ENCODE measurements at places on chromosomes 1 and 21. TPM values are rescaled to one million over a fixed set of nuclear protein-coding genes. Genes with fewer than 3 reads are reported as not detected.
A peak's percentile ranks its signal among the peaks of the same experiment; 100 is the strongest.

DNA sequence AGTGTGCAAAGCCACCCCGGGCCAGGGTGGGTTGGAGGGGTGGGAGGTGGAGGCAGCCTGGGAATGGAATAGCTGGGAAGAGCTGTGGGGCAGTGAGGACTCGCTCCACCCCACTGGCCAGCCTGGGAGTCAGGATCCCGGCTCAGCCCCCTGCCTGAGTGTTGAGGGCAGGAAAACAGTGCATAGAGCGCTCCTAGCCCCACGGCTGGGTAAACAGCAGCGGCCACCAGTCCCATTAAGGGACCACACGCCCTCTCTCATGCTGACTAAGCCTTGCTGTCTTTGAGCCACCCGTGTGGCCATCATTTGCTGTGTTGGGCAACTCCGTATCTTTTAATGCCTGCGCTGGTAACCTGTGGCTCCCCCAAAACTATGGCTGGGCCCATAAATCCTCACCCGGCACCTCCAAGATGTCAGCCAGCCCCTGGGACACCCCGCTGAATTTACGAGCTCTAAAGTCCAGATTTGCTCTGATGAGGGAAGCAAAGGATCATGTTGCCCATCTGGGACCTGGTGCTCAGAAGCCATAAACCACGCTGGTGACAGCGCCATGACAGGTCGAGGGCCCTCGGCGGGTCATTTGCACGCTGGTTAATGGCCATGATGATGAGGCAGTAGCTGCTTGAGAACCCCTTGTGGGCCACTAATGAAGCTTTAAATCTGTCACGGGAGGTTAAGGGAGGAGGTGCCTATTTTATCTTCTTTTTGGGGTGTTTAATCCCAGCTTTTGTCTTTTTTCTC lies 34.9 kb downstream of the SYF2 start:
- no peak for DNase-seq
- H3K27ac ChIP-seq, result no peak overlapping the region

DNA sequence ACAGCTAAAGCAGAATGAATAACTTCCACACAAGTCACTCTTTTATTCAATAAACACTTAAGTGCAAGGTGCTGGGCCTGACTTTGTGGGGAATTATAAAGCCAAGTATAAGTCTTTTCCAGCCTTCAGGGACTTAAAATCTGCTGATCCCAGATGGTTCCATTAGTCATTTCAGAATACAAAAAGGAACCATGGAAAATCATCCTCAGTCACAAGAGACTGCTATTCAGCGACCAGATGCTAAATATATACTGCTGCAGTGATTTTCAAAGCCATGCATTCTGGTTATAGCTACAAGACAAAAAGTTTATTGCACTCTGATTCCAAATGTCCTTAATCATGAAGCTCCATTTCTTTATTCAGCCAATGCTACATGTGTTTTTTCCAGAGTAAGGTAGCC lies 25.7 kb downstream of the GLMN start:
- no peak overlapping the region for H3K4me3 ChIP-seq
- no peak overlapping the region for H3K27ac ChIP-seq
- peaks cover 4% of the 10 kb centered on the region for H3K36me3 ChIP-seq
- no peaks in the 10 kb centered on the region for H3K27me3 ChIP-seq
- DNase-seq, result no peak

GRCh38 chr1:20366463-20367115 lies 75.9 kb downstream of the VWA5B1 start:
- H3K27ac ChIP-seq, result no peak overlapping the region
- H3K27me3 ChIP-seq, result peaks cover 17% of the 10 kb centered on the region
- H3K4me3 ChIP-seq, result peak overlapping the region; percentile 80
- no peaks in the 10 kb centered on the region for H3K4me1 ChIP-seq

- H3K4me1 ChIP-seq, result no peaks in the 10 kb centered on the region
- H3K27me3 ChIP-seq, result no peaks in the 10 kb centered on the region
- no peak for DNase-seq
- no peak overlapping the region for H3K27ac ChIP-seq
These were observed 39.7 kb downstream of the NEK2 start for GRCh38 chr1:211635597-211636205.

DNA sequence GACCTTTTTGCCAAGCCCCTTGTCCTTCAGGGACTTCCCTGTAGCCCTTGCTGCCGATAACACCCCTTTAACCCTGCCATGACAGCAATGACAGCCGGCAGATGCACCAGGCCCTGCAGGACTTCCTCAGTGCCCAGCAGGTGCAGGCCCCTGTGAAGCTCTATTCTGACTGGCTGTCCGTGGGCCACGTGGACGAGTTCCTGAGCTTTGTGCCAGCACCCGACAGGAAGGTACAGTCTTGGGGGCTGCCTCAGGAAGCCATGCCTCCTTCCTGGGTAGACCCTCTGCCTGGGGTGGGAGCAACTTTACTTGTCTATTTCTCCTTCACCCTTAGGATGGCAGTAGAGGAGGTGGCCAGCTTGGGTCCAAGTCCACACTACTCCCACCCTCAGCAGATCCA lies 16.1 kb upstream of the PADI6 start:
- H3K27me3 ChIP-seq, result no peaks in the 10 kb centered on the region
- DNase-seq, result peak; percentile 26
- no peak overlapping the region for H3K27ac ChIP-seq
- H3K4me3 ChIP-seq, result no peak overlapping the region

GRCh38 chr1:172142324-172142723 lies 278.2 kb upstream of the C1orf105 start:
- no peaks in the 10 kb centered on the region for H3K36me3 ChIP-seq
- H3K4me1 ChIP-seq, result no peaks in the 10 kb centered on the region
- DNase-seq, result no peak
- no peak overlapping the region for H3K4me3 ChIP-seq
- H3K27me3 ChIP-seq, result no peaks in the 10 kb centered on the region

DNA sequence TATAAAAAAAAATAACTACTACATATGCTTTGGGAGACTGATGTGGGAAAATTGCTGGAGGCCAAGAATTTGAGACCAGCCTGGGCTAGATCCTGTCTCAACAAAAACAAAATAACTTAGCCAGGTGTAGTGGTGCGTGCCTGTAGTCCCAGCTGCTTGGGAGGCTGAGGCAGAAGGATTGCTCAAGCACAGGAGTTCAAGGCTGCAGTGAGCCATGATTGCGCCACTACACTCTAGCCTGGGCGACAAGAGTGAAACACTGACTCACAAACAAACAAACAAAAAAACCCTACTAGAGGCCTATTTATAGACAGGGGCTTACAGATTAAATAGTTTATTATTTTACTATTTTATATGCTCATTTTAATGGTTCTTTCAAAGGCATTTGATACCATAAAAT lies 80.0 kb downstream of the LHX4 start:
- peaks cover 2% of the 10 kb centered on the region for H3K4me1 ChIP-seq
- no peak for DNase-seq
- H3K4me3 ChIP-seq, result no peak overlapping the region
- no peaks in the 10 kb centered on the region for H3K36me3 ChIP-seq
- H3K27me3 ChIP-seq, result no peaks in the 10 kb centered on the region

GRCh38 chr21:45011426-45011825 lies 63.0 kb upstream of the ADARB1 start:
- no peaks in the 10 kb centered on the region for H3K27me3 ChIP-seq
- H3K27ac ChIP-seq, result no peak overlapping the region
- H3K4me1 ChIP-seq, result no peaks in the 10 kb centered on the region
- no peak for DNase-seq
- H3K36me3 ChIP-seq, result no peaks in the 10 kb centered on the region

GRCh38 chr1:59062743-59063142 lies 234.2 kb upstream of the FGGY start:
- peak overlapping the region; percentile 37 for H3K27ac ChIP-seq
- no peak overlapping the region for H3K4me3 ChIP-seq
- H3K4me1 ChIP-seq, result peaks cover 21% of the 10 kb centered on the region
- no peak for DNase-seq
- H3K36me3 ChIP-seq, result no peaks in the 10 kb centered on the region

DNA sequence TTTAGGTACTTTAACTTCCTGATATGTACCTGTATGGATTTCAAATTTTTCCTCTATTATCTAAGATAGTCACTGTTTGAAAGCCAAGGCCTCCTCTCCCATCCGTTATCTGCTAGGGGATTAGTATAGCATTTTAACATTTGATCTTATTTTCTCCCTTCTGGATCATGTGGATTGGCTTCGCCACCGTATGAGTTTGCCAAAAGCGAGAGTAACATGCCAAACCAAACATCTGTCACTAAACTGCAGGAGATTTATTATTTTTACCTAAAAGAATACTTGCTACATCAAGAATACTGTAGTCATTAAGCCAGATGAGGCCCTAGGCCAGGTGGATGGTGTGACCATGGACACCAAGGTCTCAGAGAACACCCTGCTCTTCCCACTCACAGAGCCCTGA lies 28.5 kb upstream of the EEIG2 start:
- H3K4me3 ChIP-seq, result no peak overlapping the region
- no peaks in the 10 kb centered on the region for H3K4me1 ChIP-seq
- H3K27me3 ChIP-seq, result no peaks in the 10 kb centered on the region
- H3K36me3 ChIP-seq, result peaks cover 4% of the 10 kb centered on the region
- no peak for DNase-seq
- H3K27ac ChIP-seq, result no peak overlapping the region

DNA sequence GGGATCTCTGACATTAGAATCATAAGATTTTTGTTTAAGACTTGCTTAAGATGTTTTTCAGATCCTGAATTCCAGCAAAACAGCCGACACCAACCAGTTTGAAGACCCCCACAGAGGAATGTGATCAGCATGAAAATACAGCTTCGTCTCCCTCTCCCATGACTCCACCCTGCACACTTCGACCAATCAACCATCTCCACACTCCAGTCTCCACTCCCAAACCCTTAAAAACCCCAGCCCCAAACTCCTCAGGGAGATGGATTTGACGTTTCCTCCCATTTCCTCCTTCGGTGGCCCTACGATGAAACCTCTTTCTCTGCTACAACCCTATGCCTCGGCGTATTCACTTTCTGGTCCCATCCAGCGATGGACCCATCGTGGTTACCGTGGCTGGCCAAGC lies 30.1 kb upstream of the KIF26B start:
- no peak for DNase-seq
- H3K27me3 ChIP-seq, result no peaks in the 10 kb centered on the region
- peaks cover 2% of the 10 kb centered on the region for H3K36me3 ChIP-seq
- peaks cover 3% of the 10 kb centered on the region for H3K4me1 ChIP-seq
- no peak overlapping the region for H3K4me3 ChIP-seq

GRCh38 chr1:66058558-66058957 lies 265.9 kb downstream of the PDE4B start:
- no peaks in the 10 kb centered on the region for H3K27me3 ChIP-seq
- H3K4me3 ChIP-seq, result no peak overlapping the region
- DNase-seq, result no peak

DNA sequence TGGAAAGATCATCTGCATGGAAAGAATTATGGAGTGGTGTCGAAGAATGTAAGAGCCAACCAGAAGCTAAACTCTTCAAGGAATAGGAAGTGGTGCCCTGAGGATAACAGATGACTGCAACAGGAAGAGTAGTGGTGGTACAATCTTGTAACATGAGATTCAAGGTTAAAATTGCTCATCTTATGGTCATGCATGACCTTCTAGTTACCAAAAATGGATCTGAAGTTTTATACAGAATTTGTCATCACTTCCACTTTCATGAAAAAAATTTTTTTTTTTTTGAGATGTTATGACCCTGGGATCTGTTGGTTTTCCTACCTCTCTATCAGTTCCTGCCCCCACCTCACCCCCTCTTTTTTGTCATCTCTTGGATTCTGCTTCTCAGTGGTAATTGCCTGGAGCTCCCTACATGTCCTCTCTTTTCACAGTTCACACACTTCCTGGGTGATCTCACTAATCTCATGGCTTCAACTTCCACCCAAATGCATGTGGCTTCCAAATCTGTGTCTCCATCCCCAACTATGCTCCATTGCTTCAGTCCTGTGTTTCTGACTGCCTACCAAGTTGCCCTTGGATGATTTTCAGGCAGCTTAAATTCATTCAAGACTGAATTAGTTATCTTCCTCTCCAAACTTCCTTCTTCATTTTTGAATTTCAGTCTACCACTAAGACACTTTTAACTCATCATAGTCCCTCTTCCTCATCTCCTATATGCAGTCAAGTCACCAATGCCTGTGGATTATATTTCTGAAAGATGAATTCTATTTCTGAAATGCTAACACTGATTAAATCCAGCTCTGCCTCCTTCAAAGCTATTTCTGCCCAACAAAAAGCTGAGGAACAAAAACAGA lies 48.4 kb downstream of the SLAMF6 start:
- no peaks in the 10 kb centered on the region for H3K4me1 ChIP-seq
- no peaks in the 10 kb centered on the region for H3K36me3 ChIP-seq
- H3K27me3 ChIP-seq, result no peaks in the 10 kb centered on the region
- DNase-seq, result no peak
- H3K4me3 ChIP-seq, result no peak overlapping the region

Gene GPR89A
- 25.1 TPM for total RNA-seq

Gene GPR157
- total RNA-seq, result 3.8 TPM

Gene FMO3
- not detected for total RNA-seq

Gene ANGPTL3
- total RNA-seq, result not detected

Gene DENND1B
- 5.2 TPM for total RNA-seq

Gene RAB3B
- 30.6 TPM for total RNA-seq

Gene CPT2
- 33.2 TPM for total RNA-seq

Measured in H9 (cell line).